Activated T-helper 1 cell treated with anti-CD3 and anti-CD28 coated beads, Interleukin-2, amount 50 U/mL, for 16 hours (primary cell): ENCODE measurements at places on chromosomes 7 and 10.

GRCh38 chr10:46286991-46287693 is at the start of gene ANTXRL:
ANTXRL (plus strand) TSS chr10:46286997; CDS start chr10:46287263, 266 bp downstream.
- DNase-seq: no peak

- DNase-seq: no peak
Measured at GRCh38 chr10:116803451-116804249, 45.6 kb upstream of the ENO4 start.

DNA sequence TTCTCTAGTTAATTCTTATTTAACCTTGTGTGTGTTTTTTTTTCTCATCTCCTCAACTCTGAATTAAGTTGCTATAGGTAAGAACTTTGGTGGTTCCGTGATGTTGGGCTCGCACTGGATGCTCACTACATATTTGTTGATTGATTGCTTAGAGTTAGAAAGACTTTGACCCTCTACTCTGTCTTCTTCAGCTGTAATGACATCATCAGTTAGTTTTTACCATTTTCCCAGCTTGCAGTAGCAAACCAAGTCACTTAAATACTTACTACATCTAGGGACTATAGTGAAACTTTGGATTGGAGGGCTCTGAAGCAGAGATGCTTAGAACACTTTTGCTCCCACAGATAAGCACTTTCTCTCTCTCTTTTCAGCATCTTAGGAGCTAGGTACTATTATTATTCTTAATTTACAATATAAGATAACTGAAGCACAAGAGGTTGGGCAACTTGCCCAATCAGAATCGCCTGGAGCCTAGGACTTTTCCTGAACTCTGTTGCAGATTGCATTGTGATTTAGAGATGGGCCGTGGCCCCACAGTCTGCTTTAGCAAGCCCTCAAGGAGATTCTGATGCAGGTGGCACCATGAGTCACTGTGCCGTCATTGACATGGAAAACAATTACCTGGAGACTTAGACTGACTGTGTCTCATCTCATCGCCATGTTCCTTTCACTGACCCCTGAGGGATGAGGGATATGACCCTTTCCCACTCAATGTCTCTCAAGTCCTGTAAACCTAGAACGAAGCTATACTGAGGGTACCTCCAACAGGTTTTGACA is 471.9 kb upstream of the PODXL start:
- no peak for DNase-seq

- DNase-seq: no peak
Measured at GRCh38 chr10:125037145-125037877, 95.4 kb downstream of the ZRANB1 start.

DNA sequence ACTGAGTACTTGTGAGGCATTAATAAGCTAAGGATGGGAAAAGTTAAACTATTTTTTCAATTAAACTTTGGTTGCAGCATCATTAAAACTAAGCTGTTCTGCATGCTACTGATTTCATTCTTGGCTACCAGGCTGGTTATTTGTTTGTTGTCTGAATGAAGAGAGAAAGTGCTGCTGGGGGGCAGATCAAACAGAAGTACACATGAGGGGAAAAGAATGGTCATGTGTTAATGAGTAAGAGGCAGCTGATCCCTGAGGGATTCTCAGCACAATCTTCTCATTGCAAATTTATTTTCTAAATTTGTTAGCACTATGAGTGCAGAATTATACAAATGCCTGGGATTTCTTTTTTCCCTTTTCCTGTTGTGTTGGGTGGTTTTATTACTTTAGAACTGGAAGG is 213.2 kb upstream of the HPS1 start:
- DNase-seq: no peak

- DNase-seq: no peak
Measured at GRCh38 chr10:43045631-43046287, 31.1 kb upstream of the RET start.
